ENCODE measurements at places on chromosomes 16 and 17.

DNA sequence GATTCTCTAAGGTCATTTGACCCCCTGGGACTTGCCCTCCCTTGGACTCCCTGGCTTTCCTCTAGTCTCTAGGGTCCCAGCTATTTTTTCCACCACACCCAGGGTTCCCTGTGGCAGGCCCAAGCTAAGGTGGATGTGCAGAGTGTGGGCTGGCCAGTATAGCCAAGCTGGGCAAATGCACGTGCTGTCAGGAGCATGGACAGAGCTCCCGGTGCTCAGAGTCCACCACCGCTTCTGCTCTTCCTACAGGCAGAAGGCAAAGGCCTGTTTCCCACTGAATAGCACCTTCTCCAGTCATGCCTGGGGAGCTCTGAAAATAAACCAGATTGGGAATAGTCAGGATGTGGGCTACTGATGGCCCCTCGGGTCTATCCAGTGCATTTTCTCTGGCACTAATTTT lies 53.3 kb downstream of the GNAO1 start:
- DNase-seq: no peak

GRCh38 chr16:57409870-57410587 lies 5.5 kb downstream of the CCL17 start:
- no peak for DNase-seq

DNA sequence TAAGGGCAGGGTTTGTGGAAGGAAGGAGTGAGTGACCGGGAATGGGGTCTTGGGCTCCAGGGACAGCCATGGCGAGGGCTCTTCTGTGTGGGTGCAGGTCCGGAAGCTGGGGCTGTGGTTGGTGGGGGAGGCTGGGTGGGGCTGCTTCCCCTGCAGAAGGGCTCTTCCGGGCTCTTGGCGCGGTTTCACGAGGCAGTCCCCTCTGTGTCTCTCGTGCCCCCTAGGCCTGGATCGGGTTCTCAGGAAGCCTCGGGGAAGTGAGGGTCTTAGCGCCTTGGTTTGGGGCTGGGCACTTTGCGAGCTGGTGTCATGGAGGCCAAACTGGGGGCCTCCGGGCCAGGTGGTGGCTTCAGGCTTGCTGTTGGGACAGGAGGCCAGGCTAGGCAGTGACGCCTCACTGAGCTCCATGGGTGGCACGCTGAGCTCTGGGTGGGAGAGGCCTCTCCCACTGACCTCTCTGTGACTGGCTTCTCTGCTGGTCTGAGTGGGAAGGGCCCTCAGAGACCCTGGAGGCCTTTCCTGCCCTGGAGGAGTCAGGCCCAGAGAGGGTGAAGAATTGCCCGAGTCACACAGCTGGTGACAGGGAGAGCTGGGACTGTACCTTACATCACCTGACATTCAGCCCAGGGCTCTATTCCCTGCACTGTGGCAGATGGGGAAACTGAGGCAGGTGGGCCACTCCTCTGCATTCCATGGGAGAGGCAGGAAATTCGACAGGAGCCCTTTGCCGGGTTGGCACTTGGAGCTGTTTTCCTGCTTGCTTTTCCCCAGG lies 8.2 kb downstream of the ADCY7 start:
- no peak for DNase-seq

- no peak for DNase-seq
Measured at GRCh38 chr17:77386502-77387192, 245.9 kb downstream of the SEC14L1 start.

DNA sequence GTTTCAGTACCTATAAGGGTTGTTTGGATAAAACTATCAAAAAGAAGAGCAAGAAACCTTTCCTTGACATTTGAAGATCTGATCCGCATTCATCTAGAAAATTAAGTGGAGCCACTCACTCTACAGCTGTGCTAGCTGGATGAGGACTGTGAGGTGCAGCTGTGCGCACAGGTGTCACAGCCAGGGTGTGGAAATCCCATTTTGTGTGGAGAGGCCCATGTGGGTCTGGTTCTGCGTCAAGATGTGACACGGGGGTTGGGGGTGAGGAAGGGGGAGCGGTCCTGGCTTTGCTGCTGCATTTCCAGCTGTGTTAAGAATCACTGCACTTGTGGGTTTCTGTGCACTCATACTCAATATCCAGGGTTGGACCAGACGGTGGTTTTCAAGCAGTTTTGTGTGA lies 70.7 kb downstream of the CLEC16A start:
- DNase-seq: no peak

GRCh38 chr16:85436636-85437165 lies 176.4 kb upstream of the GSE1 start:
- DNase-seq: peak; percentile 89

- no peak for DNase-seq
Measured at GRCh38 chr17:57487573-57487972, 231.2 kb downstream of the MSI2 start.

GRCh38 chr17:81520021-81520901 lies 7.7 kb upstream of the ACTG1 start:
- no peak for DNase-seq

DNA sequence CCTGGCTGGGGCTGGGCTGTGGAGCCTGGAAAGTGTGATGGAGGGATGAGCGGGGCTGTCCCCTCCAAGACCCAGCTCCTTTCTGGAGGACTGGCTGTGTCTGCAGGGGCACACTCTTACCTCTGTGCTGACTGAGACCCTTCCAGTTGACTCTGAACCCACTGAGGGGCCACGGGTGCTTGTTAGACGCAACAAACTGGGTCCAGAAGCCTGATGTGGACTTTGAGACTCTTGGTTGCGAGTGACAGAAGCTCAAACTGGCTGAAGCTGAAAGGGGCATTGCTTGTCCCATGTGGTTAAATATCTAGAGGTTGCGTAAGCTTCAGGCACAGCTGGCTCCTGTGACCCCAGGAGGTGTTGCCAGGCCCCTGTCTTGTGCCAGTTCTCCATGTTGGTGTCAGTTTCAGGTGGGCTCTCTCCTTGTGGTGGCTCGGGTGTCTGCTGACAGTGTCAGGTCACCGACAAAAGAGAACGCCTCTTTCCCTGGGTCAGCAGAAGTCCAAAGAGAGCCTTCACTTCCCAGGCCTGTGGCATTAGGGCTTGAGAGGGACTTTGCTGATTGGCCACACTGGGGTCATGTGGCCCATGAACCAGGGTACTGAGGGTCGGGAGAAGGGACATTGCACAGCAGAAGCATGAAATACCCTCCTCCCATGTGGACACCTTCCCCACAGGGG lies 16.7 kb downstream of the ADCY7 start:
- DNase-seq: no peak

DNA sequence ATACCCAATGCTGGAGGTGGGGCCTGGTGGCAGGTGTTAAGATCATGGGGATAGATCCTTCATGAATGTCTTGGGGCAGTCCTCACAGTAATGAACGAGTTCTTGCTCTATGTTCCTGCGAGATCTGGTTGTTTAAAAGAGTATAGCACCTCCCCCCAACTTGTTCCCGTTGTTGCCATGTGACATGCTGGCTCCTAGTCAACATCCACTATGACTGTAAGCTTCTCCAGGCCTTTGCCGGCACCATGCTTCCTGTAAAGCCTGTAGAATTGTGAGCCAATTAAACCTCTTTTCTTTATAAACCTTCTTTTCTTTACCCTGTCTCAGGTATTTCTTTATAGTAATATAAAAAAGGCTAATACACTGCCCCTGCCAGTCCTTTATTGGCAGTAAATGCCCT lies 33.3 kb downstream of the RANBP10 start:
- DNase-seq: no peak

- DNase-seq: no peak
Measured at GRCh38 chr17:18344021-18344420, 19.3 kb downstream of the SHMT1 start.

GRCh38 chr17:17626151-17626805 lies 34.8 kb upstream of the PEMT start:
- DNase-seq: no peak

DNA sequence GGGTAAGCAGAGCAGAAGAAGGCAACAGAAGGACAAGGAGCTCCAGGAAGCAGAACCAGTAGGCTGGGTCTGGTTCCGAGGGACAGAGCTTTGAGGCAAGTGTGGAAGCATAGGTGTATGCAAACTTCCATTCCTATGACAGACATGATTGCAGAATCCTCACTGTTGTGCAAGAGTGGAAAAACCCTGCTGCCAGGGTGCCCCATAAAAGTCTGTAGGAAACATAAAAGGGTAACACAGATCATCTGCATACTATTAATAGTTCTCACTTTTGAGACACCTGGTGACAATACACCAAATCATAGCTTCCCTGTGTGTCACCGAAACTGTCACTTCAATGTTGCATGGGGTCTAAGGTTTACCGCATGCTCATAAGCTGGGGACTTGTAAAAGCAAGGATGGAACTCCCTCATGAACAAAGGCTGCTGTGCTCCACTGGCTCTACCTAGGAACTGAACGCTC lies 39.7 kb downstream of the ARHGAP17 start:
- DNase-seq: no peak

DNA sequence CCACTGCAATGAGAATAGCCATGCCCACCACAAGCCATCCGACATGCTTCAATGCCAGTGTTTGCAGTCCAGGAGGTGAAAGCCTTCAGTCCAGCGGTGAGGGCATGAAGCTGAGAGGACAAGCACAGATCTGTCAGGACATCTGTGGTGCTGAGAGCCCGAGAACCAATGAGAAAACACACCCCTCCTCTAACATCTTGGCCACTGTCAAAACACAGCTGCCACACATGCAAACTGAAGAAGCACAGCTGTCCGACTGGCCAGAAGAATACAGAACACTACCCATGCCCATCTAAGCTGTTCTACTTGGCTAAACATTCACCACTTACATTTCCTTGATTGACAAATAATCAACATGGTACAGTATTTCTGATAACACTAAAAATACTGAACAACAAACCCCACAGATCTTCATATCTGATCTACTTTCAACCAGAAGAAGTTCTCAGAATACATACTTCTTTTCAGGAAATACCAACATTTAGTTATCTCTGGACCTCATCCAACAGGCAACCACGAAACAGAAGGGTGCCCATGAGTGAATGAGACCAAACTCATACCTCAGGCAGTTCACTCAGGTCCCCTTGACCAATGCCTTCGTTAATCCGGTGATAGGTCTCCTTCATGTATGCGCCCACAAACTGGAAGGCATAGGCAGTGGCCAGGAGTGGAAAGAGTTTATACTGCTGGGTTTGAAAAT lies 10.2 kb upstream of the FBF1 start:
- no peak for DNase-seq

- DNase-seq: no peak
Measured at GRCh38 chr17:65434251-65434650, 127.2 kb downstream of the AXIN2 start.

DNA sequence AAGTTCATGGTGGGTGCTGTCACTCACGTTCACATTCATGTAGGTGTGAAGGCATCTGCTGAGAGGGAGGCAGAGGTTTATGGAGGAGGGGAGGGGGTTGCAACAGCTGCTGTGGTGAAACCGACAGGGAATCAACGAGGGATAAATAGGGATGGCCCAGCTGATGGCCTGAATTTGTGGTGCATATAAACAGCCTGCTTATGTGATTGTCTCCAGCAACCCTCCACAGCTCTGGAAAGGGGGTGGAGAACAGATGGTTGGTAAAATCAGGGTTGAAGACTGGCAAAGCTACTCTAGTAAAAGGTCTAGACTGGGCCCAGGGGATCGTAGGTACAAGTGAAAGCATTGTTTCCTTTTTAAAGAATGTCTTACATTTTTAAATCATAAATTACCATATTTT lies 53.7 kb downstream of the IQCK start:
- peak; percentile 87 for DNase-seq

- DNase-seq: no peak
Measured at GRCh38 chr16:58960484-58960883, 226.4 kb upstream of the GOT2 start.

DNA sequence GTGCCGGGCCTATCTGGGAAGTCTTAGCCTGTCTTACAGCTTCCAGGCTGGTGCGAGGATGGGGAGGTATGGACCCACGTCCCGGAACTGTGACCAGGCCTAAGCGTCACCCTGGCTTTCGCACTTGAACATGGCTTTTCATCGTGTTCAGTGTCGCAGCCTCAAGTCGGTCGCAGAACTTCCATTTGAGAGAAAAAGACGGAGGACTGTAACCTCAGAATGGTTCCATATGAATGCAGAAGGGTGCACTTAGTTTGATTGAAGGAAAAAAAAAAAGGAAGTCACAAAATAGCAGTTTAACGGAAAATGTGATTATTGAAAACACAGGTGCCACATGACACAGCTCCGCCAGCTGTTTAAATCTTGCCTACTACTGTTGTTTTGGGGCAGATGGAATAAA lies 30.2 kb upstream of the JPT2 start:
- DNase-seq: no peak

- DNase-seq: no peak
Measured at GRCh38 chr16:83271123-83271522, 536.7 kb upstream of the HSBP1 start.

DNA sequence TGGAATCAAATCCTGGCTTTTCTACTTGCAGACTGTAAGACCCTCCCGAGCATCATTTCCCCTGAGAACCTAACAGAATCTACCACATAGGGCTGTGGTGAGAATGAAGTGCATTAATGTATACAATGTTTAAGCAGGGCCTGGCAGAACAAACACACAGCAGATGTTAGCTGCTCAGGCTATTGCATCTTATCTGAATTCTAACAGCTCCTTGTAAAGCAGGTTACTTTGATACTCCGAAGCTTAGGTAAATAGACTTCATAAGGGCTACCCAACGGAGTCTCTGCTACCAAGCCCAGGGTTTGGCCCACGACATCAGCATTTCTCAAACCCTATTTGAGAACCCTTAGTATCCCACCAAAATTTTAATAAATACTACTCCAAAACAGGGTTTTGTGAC lies 24.4 kb upstream of the NOS2 start:
- no peak for DNase-seq

GRCh38 chr16:6019490-6019991 lies 921.9 kb upstream of the EEF2KMT start:
- no peak for DNase-seq

- DNase-seq: peak; percentile 13
Measured at GRCh38 chr17:7177954-7178477, 1.2 kb downstream of the ASGR1 start.

DNA sequence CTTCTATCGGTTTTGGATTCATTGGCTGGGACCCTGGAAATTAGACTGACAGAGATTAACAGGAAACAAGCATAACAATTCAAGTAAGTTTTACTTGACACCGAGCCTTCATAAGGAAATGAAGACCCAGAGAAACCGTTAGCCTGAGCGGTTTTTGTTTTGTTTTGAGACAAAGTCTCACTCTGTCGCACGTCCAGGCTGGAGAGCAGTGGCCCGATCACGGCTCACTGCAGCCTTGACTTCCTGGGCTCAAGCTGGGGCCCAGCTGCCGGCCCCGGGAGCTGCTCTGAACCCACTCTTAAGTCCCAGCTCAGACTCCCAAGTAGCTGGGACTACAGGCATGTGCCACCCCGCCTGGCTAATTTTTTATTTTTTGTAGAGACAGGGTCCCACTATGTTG lies 321.3 kb downstream of the SEC14L1 start:
- DNase-seq: no peak

- no peak for DNase-seq
Measured at GRCh38 chr16:46954562-46954961, 18.9 kb downstream of the DNAJA2 start.

Measured in NCI-H1694 treated with DMSO at 0.1 percent for 48 hours (cell line).